Activated CD4-positive, CD25-positive, alpha-beta regulatory T cell treated with anti-CD3 and anti-CD28 coated beads, Interleukin-2, amount 50 U/mL, for 72 hours (primary cell): ENCODE measurements at places on chromosomes 11 and 22.

DNA sequence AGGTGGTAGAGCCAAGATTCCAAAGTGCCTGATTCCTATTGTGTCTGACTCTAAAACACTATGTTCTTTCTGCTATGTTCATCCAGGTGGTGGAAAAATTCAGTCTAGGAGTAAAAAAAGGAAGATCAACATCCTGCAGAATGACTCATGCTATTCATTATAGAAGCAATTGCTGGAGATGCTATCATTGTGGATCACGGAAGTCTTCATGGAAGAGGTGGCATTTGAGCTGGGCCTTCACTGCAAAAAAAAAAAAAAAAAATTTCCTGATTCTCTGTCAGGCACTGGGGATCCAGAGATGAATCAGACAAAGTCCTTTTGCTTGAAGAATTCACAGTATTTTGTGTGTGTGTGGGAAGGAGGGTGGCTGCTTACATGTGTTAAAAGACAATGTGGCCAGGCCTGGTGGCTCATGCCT lies 1.4 kb upstream of the UVRAG start:
- no peak for DNase-seq

GRCh38 chr22:26651815-26652214 lies 5.6 kb upstream of the MIAT start:
- no peak for DNase-seq

- no peak for DNase-seq
Observed at GRCh38 chr22:36982136-36982535, 37.1 kb downstream of the TST start.

- no peak for DNase-seq
Observed at GRCh38 chr11:21635394-21636145, 557.3 kb upstream of the ANO5 start.

- no peak for DNase-seq
Observed at GRCh38 chr11:69663326-69663725, 11.8 kb downstream of the LTO1 start.

DNA sequence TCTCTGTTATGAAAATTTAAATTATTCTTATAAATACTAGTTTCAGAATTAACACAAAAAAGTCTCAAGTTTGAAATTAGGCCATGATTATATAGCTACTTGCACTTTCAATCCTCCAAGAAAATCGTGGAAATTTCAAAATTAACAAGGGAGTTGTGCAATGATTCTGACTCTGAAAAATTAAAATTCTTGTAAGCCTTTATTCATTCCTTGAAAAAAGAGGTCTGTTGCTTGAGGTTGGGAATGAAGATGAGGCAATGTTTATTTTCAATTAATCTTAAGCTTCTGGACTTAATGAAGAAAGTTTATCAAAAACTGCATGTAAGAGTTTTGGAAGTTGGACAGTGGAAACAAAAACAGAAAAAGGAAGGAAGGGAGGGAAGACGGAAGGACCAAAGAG lies 128.2 kb upstream of the FIBIN start:
- no peak for DNase-seq

- DNase-seq: no peak
Observed at GRCh38 chr11:126194121-126194543, 17.3 kb downstream of the RPUSD4 start.

DNA sequence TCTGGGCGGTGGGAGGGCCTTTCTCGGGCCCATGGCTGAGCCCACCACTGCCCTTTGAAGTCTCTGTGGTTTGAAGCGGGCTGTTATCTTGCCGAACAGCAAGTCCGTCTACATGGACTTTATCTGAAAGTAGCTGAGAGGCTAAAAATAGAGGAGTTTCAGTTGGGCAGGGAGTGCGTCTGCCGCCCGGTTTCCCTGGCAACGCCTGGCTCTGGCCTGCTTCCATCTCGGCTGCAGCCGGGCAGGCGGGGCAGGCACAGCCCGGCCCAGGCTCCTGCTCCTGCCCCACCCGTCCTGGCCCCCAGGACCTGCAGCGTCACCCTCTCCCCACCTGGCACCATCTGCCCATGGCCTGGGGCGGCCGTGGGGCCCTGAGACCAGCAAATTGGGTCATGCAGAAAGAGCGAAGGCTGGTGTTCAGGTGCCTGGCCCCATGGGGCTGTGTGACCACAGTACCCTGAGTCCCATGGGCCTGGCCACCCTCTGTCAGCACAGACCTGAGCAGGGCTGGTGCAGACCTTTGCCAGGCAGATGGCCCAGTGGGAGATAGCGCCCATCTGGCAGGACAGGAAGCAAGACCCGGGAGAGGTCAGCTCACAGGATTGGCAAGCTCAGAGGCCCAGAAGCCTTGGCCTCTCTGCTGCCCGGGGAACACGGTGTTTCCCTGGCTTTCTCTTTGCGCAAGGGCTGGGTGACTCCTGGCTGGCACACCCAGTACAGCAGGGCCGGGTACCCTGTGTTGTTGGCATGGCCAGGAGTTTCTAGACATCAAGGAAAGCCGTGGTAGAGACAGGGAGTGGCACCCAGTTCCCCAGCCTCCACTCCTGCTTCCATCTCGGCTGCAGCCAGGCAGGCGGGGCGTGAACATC lies 79.1 kb upstream of the KCNQ1OT1 start:
- DNase-seq: peak; percentile 26

DNA sequence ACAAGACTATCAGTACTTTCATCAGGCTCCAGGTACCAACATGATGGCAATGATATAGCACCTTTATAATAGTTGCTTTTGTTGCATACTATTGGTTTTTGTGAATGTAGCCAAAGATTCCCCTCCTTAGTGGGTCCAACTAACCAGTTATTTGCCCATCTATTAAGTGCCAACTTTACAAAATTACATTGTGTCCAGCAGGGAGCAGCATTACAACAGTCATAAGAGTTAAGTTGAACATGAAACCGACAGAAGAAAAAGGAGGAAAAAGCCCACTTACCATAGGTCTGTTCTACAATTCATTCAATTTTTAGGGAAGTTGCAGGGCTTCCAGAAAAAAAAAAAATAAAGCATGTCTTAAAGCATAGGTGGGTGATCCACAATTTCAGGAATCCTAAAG lies 21.6 kb downstream of the IMMP1L start:
- no peak for DNase-seq

GRCh38 chr22:18133452-18133851 lies 16.5 kb upstream of the USP18 start:
- DNase-seq: no peak

- DNase-seq: no peak
Observed at GRCh38 chr22:30228509-30229359, 17.8 kb downstream of the LIF start.

GRCh38 chr11:61513143-61513765 lies 4.7 kb downstream of the LRRC10B start:
- no peak for DNase-seq

DNA sequence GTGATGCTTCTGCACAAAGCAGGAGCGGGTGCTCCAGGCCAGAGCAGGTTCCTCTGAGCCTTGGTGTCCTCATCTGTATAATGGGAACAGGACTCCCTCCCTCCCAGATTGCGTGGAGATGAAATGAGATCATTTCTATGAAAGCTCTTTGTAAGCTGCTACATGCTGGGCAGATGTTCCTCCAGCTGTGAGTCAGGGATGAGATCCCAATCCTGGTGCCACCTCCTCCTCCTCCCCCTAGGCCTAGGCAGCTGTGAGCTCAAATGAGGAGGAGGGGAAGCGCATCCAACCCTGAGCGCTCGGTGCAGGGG lies 7.0 kb upstream of the CABP2 start:
- DNase-seq: no peak

- peak; percentile 11 for DNase-seq
Observed at GRCh38 chr11:73227571-73228211, 9.6 kb downstream of the P2RY2 start.

DNA sequence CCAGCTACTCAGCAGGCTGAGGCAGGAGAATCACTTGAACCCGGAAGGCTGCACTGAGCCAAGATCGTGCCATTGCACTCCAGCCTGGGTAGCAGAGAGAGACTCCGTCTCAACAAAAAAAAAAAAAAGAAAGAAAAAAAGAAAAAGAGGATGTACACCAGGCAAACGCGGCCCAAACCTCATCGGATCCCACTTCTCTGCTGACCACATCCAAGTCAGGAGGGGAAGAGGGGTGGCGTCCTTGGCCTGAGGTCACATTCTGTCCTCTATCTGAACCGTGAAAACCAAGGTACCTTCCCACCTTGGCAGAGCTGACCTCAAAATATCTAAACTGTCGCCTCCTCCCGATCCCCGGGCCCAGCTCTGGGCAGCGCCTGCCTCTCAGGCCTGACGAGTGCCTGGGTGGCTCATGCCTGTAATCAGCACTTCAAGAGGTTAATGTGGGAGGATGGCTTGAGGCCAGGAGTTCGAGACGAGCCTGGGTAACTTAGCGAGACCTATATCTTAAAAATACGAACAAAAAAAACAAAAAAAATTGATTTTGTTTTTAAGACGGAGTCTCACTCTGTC lies 25.1 kb downstream of the RGL4 start:
- DNase-seq: no peak

DNA sequence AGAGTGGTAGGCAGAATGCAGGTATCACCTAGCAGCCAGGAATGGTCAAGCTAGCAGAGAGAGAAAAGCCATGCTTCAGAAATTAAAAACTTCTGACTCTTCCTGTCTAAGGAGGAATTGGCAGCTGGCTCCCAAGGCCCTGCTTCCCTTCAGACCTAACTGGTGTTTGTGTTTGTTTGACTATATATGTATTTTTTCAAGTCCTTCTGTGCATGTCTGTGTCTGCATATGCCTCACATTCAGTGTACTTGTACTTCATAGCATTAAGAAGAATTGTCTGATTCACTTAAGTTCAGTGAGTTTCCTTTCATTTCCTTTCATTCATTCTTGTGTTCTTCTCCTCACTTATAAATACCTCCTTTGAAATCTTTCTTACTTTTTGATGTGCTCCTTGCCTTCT lies 109.0 kb upstream of the RRM1 start:
- no peak for DNase-seq

GRCh38 chr11:86627776-86628455 lies 44.5 kb downstream of the ME3 start:
- no peak for DNase-seq

DNA sequence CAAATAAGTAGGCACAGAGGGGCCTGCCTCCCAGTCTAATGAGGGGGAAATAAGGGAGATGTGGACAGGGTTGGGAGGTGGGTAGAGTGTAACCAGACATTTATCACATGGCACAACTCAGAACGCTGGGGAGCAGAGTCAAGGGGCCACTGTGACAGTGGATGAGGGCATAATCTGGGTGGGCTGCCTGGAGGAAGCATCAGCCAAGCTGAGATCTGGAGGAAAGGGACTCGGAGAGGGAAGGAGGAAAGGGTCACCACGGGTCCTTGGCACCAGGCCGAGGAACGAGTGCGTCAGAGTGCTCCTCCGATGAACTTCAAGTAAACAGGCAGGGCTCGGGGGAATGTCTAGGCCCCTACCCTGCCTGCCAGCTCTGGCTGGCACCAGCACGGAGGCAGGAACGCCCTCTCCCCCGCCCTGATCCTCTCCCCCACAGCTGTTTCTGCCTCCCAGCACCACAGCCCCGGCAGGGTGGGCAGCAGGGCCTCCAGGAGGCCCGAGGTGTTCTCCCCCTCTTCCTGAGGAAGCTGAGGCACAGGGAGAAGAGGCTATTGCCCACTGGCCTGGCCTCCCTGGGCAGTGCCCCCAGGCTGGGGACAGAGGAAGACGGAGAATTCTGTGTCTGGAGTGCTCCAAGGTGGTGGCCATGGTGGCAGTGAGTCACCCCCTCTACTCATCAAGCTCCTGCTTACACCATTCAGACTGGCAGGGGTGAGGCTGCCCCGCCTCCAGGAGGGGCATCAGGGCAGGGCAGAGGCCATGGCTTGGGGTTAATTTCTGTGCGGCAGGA lies 4.2 kb downstream of the ALDH3B1 start:
- no peak for DNase-seq

DNA sequence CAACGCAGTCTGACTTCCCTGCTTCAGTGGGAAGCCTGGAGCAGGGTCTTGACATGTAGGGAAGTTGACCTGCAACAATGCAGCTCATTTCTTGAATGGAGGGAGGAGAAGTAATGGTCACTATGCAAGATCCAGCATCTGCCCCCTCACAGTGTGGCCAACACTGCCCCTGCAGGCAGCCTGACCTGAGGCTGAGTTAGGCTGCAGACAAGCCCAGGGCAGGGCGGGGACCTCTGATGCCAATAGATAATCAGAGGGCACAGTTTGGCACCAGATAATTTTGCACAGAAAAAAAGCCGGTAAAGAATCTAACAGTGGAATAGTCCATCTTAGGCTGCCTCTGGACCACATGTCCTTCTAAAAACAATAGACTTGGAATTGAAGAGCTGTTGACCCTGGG lies 182.3 kb downstream of the DSCAML1 start:
- DNase-seq: no peak
